ENCODE measurements at places on chromosomes 1 and 21.

DNA sequence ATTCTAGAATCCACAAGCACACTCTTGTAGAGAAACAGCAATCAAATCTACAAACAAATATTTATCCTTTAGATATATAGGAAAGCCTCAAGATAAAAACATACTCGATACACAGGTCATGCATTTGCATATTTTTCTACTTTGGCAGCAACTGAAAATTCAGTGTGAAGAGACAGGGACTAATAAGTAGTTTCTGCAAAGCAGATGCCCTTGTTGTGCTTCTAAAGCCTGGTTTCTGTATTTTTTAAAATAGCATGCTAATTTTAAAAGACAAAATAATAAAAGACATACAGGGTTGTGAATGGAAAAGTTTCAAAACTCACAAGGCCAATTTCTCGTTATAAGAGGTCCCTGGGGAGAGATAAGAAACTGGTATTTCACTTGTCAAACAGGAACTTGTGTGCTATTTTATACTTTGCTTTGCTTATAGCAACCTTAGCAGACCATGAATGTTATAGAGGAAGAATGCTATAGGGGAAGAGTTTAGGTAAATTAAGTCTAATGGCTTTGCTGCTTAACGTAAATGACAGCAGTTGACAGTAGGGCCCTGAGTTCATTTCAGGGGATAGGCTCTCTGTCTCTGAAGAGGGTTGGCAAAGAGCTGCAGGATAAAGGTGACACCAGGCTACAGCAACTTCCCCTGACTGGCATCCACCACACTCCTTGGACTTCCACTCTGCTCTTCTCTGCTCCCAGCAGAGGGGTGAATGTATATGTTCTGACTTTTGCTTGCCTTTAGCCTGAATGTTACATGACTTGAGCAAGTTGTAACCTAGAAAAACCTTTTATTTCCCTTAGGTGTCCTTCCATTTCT is 9.4 kb upstream of the RGS13 start:
- no peak for DNase-seq

DNA sequence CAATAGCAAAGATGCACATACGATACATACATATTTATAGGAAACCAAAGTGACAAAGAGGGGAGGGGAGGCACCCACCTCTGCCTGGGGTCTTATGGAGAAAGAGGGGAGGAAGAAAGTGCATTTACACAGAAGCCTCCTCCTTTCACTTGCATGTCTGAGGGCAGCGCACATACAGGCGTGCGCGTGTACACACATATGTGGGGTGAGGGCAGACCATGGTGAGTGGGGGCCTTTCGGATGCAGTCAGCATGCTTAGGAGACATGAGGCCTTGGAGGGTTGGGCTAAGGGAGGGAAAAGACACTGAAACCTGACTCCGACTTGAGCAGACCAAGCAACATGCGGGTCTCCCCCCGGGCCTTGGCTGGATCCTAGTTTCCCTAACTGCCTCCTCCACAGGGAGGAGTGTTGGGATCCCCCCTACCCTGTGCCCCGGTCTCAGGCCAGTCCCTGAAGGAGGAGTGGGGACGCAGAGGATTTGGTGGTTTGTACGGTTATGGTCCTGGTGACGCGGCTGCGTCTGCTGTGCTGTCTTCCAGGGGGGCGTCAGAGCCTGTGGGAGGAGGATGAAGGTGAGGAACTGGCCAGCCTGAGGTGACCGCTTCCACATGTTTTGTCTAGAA is 15.2 kb downstream of the LRRC71 start:
- DNase-seq: no peak

GRCh38 chr1:32491386-32491785 is 26.5 kb downstream of the ZBTB8B start:
- DNase-seq: no peak

- no peak for DNase-seq
Measured at GRCh38 chr21:32186804-32187203, 92.0 kb downstream of the MIS18A start.

GRCh38 chr1:10776190-10776905 is 20.1 kb downstream of the CASZ1 start:
- no peak for DNase-seq

DNA sequence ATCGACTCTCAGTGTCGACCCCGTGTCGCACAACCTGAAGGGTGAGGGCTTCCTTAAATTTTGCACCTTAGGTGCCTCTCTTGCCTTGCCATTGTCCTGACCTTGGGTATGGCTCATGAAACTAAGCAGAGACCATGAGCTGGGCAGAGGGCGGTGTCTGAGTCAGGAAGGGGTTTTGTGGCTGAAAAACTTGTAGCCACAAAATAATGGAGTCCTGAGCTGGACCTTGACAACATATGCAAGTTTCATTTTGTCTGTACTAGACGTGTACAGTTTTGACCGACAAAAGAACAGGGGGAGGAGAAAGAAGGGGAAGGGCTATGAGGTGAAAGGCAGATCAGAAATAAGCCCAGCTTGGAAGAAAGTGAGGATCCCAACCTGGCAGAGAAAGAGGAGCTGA is 8.3 kb upstream of the RUNX1 start:
- no peak for DNase-seq

- DNase-seq: no peak
Measured at GRCh38 chr1:48969971-48970370, 193.3 kb upstream of the BEND5 start.

DNA sequence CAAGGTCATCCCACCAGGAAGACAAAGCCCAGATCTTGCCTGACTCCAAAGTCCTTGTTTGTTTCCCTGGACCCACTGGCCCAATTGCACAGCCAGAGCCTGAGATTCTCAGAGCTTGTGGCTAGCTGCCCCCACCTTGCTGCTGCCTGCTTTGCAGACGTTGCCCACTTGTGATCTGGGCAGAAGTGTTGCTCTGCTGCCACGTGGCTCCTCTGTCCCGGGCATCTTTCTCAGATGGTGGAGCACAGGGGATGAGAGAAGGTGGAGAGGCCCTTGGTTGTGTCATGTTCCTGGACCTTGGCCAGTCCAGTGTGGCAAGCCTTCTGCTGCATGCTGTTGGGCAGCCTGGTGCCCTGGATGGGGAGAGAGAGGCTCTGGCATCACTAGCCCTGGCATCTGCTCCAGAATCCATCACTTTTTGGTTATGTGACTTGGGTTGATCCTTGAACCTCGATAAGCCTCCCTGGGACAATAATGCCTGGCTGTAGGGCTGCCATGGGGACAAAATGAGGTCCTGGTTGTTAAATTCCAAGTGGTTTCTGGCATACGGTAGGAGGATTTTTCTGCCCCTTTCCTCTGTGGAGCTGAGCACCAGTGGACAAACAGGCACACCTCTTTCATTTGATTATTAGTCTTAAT is 1.5 kb upstream of the NR0B2 start:
- no peak for DNase-seq

- no peak for DNase-seq
Measured at GRCh38 chr1:73310797-73311381, 887.1 kb downstream of the LRRIQ3 start.

DNA sequence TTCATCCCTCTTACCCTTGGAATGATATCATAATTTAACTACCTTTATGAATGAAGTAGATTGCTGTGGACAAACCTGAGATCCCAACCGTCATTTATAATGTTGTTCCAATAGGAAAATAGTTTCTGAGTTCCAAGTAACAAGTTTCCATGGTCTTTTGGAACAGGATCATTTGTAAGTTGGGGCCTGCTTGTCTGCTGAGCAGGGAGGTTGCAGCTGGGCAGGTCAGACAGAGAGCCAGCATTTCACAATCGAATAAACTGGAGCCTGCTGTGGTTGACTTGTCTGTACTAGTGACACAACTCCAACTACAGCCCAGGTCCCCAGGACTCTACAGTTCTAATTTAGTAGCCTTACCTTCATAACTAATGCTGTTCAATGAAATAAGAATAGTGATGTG is 18.6 kb upstream of the RALGPS2 start:
- no peak for DNase-seq

GRCh38 chr1:99590578-99591209 is 55.2 kb upstream of the PALMD start:
- no peak for DNase-seq

- DNase-seq: no peak
Measured at GRCh38 chr1:95033843-95034242, 38.9 kb downstream of the ALG14 start.

- DNase-seq: no peak
Measured at GRCh38 chr21:27827972-27828371, 861.1 kb upstream of the ADAMTS5 start.

DNA sequence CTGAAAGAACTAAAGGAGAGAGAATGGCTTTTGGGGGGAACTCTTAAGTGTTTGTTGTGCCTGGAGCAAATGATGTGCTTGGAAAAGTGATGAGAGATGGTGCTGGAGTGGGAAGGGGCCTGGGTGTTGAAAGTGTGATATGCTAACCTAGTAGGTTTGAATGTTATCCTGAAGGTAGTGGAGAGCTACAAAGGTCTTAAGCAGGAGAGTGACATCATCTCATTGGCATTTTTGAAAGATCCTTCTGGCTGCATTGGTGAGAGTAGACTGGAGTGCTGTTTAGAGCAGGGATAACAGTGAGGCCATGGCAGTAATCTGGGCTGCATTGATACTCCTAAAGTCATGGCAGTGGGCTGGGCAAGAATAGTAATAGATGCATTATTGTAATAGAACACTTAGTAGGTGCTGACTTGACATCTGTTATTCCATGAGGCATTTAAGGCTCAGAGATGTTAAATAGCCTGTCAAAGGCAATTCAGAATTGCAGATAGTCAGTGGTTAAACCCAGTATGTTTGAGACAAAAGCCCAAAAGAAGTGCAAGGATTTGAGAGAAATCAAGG is 44.5 kb downstream of the MDM4 start:
- DNase-seq: no peak

- peak; percentile 66 for DNase-seq
Measured at GRCh38 chr1:201539561-201540431, 869 bp downstream of the NAV1 start.

DNA sequence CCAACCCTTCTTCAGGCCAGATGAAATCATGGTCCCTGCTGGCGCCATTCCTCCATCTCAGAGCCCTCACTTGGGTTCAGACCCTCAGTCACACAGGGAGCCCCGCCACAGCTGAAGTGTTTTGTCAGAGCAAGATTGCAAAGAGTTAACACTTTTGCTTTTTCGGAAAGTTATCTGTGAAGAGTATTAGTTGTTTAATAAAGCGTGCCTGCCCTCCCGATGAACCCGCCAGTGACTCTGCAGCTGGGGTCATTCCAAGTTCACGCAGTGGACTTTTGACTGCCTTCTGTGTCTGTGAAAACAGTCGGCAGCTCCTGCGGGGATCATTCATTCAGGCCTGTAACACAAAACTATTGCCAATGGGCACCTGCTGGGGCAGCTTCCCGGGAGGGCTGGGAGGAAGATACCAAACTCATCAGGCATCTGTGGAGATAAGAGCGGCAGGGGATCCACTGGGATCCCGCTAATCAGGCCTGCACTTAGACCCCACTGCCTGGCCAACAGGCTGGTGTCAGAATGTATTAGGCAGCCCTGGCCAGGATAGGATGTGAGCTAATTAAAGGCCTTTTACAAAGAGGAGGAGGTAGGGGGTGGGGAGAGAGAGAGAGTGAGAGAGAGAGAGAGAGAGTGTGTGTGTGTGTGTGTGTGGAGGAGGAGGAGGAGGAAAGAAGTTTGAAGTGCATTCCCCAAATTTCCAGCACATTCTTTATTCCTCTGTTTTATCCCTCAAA is 184.5 kb downstream of the DHRS3 start:
- DNase-seq: peak; percentile 85

GRCh38 chr1:54836594-54836993 is 35.5 kb upstream of the TTC22 start:
- no peak for DNase-seq

DNA sequence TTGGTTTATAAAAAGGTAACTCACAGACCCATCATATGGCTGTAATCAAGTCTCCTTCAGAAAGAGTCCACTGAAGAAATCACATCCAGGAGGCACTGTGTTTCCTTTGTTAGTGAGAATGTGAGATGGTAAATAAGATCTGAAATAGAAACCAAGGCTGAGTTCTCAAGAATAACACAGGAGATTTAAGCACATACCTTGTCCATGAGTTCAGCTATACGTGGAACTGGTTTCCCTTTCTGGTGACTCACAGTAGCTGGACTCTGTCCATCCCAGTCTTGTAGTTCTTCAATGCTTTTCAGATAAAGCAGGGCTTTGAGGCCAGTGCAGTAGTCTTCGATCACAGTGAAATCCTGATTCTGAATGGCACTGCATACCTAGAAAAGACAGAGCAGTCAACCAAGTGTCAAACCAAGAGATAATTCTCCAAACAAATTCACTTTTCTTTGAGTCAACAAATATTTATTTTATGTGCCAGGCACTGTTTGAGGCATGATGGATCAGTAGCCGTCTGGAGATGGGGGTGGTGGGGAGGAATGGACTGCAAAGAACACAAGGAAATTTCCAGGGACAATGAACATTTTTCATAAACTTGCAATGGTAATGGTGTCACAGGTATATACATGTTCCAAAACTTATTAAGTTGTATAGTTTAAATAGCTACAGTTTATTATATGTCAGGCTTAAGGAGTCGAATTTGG is 471.4 kb downstream of the PTBP2 start:
- no peak for DNase-seq

DNA sequence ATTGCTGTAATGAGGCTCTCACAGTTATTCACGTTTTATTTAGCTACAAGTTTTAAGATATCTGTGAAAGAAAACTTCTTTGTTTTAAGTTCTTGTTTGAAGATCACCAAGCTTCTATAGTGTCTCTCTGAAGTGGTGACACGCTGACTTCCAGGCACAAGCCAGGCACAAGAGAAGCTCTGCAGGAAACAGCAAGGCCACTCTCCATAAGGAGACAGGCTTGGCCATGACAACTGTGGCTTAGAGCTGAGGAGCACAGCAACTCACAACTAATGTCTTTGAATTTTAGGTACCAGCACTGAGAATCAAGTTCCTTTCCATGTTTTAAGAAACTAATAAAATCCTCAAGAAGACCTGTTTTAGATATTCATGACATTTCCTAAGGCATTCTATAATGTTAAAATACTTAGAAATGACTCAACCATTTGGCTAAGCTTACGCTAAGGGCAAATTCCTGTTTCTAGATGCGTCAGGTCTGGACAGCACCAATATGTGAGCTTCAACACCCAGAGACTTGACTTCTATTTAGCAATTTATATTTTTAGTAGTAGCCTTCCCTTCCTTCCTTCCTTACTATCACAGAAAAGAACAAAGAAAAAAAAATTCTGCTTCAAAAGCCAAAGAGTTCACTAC is 40.2 kb downstream of the APP start:
- DNase-seq: no peak

GRCh38 chr1:197951617-197952175 is 34.5 kb downstream of the LHX9 start:
- DNase-seq: no peak

GRCh38 chr1:218443255-218443654 is 98.1 kb downstream of the TGFB2 start:
- DNase-seq: no peak

GRCh38 chr1:115203287-115203686 is 114.0 kb upstream of the TSPAN2 start:
- no peak for DNase-seq

GRCh38 chr21:16811970-16812369 is 700.9 kb upstream of the CXADR start:
- no peak for DNase-seq
